ENCODE measurements at places on chromosomes 2 and 18.

DNA sequence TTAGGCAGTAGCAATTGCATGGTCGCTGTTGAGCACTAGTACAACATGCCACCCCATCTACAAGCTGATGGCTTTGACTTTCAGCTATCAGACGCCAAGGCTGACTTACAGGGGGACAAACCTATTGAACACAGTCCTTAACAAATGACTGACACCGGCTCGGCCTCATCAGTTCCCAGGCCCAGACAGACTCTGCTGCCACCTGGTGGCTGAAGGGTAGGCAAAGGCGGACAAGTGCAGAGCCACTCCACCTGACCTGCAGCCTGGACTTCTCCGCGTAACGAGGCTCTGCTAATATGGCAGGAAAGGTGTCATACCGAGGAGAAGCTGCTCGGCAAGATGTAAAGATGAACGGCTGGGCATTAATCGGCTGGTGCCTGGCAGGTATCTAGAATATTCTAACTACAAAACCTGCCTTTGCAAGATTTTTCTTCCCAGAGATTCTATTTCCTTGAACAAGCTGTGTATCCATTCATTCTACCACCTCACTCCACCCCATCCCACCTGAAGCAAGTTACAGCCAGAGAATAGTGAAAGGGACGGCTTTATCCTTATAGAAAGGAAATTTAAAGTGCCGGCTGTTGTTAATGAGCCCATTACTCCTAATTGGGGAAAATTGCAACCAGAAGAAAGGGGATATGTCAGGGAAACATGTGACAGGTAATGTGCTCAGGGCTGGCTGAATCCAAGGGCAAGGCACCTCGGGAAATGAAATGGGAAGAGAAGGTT is 67.4 kb downstream of the STEAP3 start:
- DNase-seq = peak; percentile 46

- no peak for DNase-seq
Measured at GRCh38 chr2:83162421-83162820, 1296.7 kb downstream of the SUCLG1 start.

- DNase-seq = no peak
Measured at GRCh38 chr18:840516-840915, 28.5 kb upstream of the YES1 start.

- no peak for DNase-seq
Measured at GRCh38 chr2:213787869-213788268, 503.6 kb downstream of the SPAG16 start.

DNA sequence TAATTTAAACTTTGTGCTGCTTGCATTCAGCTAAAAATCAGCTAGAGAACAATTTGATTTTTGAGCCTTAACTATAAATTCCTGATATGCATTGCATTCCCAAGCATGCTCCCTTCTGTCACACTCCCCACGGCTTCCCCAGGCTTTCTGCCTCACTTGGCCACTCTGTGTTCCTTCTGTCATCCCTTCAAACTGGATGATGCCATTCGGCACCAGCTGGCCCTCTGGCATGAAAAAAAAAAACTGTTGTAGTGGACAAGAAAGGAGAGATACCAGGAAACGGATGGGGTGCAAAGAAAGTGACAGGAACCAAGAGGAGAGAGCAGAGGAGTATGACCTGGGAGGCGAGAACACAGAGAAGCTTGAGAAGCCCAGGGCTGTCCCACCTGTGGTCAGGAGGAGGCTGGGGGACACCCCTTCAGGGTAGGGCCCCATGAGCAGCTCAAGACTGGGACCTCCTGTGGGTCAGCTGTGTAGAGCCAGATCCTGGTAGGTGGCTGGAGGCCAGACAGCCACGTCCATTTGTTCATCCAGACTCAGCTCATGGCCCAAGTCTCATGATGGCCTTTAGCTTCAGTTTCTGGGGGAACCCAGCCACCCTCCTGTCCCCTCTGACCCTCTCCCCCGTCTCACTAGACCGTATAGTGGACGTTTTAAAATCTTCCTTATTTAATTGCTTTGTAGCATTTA is 211.8 kb downstream of the GBX2 start:
- DNase-seq = no peak

GRCh38 chr2:98598781-98599428 is 9.4 kb downstream of the COA5 start:
- DNase-seq = no peak

DNA sequence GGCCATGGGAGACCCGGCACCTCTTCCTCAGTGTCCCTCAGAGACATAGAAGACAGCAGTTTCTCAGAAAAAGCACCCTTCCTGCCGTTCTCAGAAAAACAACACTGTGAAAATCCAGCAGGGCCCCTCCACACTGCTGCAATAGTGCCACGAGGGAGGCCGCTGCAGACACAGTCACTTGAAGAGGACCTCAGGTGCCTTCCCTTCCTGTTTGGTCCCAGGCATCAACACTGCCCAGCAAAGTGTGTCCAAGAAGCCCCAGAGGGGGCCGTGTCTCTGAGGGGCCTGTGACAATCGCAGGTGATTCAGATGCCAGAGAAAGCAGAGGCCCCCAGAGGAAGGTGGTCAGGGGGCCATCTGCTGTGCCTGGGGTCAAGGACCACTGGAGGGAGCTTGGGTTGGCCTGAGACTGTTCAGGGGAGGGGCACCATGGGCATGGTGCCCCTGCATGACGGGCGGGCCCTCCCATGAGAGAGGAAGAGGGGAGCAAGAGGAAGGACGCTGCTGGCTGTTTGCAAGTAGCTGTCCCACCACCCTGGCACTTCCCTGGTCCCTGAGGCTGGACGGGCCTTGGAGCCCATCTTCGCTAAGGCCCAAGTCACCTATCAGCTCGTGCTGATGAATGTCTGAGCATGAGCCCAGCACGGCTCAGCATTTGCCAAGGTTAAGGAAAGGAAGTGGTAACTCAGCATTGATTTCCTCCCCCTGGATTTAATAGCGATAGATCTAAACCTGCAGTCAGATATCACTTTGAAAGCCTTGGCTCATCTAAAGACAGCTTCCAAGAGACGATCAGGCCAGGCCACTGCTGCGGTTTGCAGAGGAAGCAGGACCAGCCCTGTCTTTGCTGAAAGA is 9.1 kb downstream of the TWIST2 start:
- no peak for DNase-seq

DNA sequence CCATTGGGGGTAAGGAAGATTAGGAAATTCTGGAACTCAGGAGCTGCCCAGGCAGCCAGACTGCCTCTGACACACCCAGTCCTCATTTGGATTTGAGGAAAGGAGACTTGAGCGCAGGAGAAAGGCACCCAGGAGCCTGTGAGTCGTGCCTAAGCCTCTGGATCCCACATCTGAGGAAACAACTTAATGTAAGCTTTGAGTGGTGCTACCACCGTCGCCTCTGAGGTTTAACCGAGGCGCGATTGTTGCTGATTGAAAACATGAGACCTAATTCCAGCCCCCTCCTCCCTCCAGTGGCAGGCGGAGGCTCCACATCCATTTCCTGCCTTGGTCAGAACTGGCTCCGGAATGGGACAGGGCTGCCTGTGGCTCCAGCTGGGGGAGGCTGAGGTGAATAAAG is 176.7 kb upstream of the PKDCC start:
- no peak for DNase-seq

GRCh38 chr2:60466161-60466702 is 87.2 kb downstream of the BCL11A start:
- no peak for DNase-seq

GRCh38 chr2:1935476-1935875 is 191.2 kb upstream of the PXDN start:
- no peak for DNase-seq

DNA sequence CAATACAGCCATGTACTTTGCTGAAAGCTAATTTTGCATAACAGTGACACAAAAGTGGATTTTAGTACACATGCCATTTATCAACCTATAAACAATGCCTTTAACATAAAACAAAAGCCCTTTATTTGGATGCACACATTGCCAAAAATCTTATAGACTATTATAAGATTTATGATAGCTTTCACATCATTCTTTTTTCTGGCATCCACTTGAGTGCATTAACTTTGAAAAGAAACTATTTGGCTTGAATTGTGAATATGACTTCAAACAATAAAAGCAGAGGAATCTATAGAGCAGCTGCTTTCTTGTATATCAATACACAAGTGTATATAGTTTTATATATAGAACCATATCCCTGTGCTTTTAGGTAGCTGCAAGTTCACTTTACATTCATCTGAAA is 577.4 kb downstream of the CBLN2 start:
- DNase-seq = no peak

DNA sequence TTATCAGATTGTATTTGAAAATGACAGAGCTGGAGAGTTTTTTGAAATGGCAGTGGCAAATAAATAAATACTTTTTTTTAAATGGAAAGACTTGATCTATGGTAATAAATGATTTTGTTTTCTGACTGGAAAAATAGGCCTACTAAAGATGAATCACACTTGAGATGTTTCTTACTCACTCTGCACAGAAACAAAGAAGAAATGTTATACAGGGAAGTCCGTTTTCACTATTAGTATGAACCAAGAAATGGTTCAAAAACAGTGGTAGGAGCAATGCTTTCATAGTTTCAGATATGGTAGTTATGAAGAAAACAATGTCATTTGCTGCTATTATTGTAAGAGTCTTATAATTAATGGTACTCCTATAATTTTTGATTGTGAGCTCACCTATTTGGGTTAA is 30.9 kb downstream of the CD28 start:
- DNase-seq = no peak

GRCh38 chr18:10314066-10314465 is 140.4 kb upstream of the APCDD1 start:
- no peak for DNase-seq

GRCh38 chr2:212958757-212959295 is 192.6 kb downstream of the IKZF2 start:
- DNase-seq = no peak

DNA sequence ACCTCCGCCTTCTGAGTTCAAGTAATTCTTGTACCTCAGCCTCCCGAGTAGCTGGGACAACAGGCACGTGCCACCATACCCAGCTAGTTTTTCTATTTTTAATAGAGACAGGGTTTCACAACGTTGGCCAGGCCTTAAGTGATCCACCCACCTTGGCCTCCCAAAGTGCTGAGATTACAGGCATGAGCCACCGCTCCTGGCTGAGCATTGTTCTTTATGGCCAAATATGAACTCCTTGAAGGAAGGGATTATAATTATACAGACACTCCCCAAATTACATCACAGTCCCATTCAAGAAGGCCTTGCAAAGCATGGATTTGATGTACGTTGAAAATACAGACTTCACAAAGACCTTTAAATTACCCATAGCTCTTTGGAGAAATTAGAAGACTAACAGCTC is 381.7 kb downstream of the TXNL1 start:
- DNase-seq = no peak

All from astrocyte of the cerebellum (primary cell).